Ureter (tissue), 1 donor: ENCODE measurements at places on chromosomes 2 and 18. TPM values are rescaled to one million over a fixed set of nuclear protein-coding genes. Genes with fewer than 3 reads are reported as not detected.
A peak's percentile ranks its signal among the peaks of the same experiment; 100 is the strongest.

C1GALT1C1L gene
- total RNA-seq = 0.99 TPM

DNA sequence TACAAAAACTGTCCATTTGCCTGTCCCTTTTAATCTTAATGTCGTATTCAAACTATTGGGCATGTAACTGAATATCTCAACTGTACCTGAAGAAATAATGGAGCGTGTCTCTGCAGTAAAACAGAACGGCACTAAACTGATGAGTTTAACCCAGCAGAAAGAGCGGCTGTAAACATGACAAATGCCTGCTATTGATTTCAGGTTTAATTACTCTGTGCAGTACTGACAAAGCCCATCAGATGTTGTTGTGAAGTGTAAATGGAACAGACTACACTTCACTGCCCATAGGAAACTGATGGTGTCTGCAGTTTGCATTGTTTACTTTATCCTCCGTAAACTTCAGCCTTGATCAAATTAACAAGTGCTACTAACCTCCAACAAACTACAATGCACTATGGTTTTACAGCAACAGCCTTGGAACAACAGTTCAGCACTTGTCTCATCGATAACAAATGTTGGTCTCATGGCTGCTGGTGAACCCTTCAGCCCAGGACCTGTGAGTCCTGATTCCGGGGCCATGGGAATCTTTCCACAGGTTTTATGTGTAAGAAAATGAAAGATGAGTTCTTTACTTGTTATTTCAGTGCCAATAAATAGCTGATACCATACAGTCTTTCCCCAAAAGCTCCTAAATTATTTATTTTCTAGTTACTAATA, 316.5 kb downstream of the CCDC178 start:
- DNase-seq = no peak

- no peak for DNase-seq
Measured at GRCh38 chr18:79048245-79048632, 21.0 kb upstream of the ATP9B start.

- no peak for DNase-seq
Measured at GRCh38 chr2:239852272-239852671, 172.9 kb downstream of the NDUFA10 start.

GRCh38 chr2:84212611-84213314, 246.3 kb downstream of the SUCLG1 start:
- no peak for DNase-seq

DNA sequence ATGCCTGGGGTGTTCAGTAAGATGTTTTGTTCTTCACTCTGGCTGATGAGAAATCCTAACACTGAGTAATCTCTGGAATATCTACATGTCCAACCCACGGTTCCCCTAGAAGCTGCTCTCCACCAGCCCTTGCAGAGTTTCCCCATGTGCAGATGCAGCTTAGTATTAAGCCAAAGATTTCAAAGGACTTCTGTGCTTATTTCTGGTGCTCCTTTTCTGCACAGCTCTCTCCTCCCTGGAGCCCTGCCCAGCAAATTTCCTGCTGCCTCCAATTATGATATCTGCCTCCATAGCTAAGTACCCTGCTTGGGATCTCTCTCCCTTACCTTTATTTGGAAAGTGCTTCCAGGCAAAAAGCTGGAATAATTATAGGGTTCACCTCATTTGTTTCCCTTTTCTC, 949.3 kb downstream of the BCL11A start:
- DNase-seq = no peak

DNA sequence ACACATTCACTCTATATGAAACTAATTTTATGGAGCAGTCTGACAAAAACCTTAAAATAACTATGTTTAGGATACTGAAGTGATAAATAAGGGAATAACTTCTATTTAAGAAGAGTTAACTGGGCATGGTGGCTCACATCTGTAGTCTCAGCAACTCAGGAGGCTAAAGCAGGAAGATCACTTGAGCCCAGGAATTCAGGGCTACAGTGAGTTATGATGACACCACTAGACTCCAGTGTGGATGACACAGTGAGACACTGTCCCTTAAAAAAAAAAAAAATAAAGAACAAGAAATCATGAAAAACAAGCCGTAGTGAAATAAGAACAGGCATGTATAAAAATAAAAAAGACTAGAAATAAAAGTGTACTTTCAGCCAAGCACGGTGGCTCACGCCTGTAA, 82.0 kb downstream of the THADA start:
- DNase-seq = no peak

GRCh38 chr2:66364495-66365333, 70.2 kb upstream of the MEIS1 start:
- DNase-seq = no peak

DNA sequence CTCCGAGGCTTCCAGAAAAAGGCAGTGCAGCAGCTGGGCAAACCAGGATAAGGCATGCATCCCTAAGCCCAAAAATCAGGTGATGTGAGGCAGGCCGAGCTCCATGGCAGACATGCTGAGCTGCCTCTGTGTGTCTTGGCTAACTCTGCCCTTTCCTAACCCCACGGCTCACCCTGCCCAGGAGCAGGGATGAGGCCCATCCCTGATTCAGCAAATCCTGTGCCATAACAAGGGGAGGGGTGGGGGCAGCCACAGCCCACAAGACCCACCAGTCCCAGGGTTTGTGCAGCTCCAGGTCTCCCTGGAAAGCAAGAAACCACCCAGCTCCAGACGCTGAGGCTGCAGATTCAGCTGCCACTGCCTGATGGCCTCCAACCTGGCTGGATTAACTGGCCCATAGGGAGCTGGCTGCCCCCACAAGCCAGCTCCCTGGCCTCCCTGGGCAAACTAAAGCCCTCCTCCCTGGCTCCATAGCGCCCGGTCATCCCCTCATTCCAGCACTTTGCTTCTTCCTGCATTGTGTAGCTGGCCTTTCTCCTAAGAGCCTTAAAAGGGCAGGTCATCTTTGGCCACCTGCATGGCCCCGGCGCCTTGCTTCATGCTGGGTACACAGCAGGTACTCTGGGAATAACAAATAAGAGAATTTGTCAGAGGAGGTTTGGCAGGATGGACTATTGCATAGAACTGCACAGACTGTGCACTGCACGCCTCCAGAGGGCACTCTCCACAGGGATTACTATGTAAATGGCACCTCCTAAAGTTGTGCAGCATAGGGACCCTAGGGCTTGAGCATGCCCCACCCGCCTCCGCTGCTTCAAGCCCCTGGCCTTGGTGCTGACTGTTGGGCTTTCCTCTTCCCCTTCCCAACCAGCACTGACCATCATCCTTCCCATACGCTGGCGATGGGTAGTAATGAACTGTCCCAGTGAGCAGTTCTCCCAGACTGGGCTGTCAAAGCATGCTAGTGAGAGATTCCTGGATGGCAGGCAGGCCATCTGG, 10.7 kb downstream of the STEAP3 start:
- DNase-seq = no peak

DNA sequence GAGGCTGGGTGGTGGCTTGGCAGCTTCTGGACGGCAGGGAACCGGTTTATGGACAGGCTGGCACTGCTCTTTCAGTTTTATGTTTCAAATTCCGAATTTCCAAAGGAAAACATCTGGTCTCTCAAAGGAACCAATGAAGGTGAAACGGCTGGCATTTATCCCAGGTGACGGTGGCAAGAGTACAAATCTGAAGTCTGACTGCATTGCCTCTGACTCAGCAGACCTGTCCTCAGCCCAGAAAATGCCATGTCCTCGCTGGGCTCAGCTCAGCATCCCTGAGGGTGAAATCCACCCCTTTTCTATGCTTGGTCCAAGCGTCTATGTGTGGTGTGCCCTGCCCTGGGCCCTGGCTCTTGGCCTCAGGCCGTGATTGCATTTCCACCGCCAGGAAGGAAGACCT, 38.1 kb downstream of the NAPG start:
- no peak for DNase-seq

- no peak for DNase-seq
Measured at GRCh38 chr2:20514596-20515269, 67.9 kb downstream of the RHOB start.

DNA sequence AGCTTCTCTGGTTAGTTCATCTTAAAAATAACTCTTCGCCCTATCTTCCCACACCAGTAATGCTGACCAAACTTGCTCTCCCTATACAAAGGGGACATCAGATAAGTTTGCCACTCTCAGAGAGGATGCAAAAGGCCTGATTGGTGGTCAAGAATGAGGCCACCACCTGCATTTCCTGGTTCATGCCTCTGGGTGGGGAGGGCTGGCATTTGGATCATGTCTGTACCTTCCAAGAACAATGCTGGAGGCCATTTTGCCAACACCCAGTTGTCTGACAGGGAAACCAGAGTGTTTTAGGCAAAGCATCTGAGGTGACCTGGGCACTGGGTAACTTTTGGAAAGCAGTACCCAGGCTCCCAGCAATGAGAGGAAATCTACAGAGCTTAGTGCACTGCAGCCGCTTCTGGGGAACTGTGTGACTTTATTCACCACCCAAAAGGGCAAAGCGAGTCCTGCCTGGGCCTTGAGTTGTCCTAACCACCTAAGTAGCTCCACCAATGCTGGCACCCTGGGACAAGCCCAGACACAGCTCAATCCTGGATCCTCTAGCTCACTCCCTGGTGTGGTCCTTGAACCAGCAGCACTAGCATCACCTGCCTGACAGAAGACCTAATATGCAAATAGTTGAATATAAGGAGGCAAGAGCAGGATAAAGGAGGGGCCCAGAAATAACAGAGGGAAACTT, 35.1 kb downstream of the CAPN13 start:
- peak; percentile 59 for DNase-seq

DNA sequence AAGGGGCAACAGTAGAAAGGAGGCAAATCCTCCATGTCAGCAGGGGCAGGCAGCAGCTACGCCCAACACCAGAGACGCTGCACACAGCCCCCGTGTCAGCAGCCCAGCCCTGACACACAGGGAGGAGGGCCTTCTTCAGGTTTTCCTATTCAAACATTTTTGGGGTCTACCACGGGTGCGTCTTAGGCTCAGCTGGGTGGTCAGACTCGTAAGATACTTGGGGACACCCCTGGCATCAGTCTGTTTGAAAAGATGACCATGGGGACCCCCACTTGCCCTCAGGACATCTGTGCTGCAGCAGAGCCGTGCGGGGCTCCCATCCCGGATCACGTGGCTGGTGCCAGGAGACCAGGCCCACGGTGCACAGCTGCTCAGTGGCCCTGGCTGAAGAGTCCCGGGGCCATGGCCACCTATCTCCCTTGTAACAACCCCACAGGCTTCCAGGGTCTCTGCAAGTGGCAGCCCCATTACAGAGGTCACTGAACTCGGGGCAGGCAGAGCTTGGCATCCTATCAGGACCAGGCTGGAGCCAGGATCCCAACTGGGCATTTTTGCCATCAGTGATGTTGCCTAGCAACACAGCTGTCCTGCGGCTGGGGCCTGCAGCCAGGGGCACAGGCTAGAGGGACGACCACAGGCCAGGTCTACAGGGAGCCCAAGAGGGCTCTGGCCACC, 82.5 kb downstream of the EDAR start:
- DNase-seq = no peak

DNA sequence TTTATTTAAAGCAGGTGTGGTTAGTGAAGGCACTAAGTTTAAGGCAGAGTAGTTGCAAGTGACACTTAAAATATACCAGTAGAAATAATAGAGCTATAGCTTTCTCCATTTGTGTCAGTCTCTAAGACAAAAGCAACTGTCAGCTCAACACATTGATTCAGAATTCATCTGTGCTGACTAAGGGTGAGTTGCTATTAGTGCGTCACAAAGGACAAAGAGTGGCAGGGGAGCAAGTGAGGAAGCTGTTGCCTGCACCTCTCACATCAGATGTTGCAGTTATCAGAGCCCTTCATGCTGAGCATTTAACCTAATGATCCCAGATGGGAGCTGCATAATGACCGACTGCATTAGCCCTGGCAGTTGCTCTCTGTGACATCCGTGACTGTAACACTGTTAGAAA, 138.6 kb downstream of the DTNA start:
- DNase-seq = no peak

DNA sequence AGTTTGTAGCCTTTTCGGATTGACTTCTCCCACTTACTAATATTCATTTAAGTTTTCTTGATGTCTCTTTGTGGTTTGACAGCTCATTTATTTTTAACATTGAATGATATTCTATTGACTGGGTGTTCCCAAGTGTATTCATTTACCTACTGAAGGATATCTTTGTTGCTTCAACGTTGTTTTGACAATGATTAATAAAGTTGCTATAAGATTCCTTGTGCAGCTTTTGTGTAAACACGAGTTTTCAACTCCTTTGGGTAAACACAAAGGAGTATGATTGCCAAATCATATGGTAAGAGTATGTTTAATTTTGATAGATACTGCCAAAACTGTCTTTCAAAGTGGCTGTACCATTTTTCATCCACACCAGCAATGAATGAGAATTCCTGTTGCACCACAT, 1200.9 kb downstream of the DSC3 start:
- no peak for DNase-seq
